ENCODE measurements at places on chromosomes 4 and X.

DNA sequence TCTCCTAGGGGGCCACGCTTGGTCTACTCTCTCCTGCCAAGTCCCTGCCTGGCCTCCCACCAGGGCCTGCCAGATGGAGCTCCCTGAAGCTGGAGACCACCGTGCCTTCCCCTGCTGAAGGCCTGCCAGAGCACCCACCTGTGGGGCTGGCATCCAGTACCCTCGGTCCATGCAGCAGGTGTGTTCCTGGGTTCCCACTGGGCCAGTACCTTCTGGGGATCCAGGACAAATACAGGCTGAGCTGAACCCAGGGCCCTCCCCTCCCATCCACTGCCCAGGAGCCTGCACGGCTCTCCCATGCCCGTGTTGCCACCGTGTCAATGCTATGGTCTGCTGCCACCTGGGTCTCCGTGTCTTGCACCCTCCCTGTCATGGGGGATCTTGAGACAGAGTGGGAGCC, 68.8 kb downstream of the ABLIM2 start:
- DNase-seq = no peak

DNA sequence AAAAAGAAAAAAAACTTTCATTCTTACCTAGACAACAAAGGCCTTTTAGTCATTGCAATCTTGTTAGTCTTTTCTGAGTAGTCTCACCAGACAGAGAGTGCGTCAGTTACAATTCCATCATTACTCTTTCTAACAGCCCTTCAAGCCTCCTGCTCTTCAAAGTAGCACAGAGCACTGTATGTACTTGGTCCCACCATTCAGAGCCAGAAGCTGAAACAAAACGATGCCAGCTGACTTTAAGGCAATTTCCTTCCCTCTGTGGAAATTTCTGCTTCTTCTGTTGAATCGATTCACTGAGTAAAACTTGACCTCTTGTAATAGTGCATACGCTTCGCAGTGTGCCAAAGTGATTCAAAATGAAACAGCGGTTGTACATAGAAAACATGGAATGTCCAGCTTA, 57.7 kb upstream of the TENM3 start:
- DNase-seq = no peak

GRCh38 chr4:90293320-90293719, 166.1 kb downstream of the CCSER1 start:
- no peak for DNase-seq

DNA sequence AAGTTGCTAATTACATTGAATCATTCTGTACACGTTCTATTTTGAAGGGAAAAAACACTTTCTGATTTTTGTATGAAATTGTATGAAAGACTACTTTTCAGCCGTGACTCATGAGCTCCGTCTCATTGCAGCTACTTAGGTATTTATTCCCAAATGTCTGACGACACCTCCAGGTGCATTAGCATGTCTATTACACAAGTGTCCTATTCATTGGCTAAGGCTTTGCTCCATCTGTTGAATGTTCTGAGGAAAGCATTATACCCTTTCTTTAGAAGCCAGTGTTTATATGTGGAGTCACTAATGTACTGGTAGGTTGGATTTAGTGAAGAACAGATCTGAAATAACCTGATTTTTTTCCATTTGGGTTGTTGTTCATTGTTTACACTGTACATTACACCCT, 51.8 kb downstream of the MAP7D3 start:
- DNase-seq = no peak

- no peak for DNase-seq
Observed at GRCh38 chrX:5916945-5917344, 311.7 kb downstream of the NLGN4X start.

DNA sequence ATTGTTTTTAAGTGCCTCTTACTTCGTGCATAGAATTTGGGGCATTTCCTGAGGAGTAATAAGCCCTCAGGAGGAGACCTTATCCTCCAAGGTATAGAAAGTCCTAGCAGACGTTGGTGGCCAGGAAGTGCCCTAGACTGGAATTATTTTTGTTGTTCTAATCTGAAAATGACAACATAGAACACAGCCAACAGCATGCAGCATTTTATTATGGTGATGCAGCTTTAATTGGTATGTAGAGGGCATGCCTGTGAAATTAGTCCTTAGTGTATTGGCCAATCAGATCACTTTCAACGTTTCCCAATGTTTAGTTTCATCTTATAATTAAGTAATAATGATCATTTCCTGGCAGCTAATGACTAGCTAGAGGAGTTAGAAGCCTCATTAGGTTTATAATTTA, 199.2 kb downstream of the SHROOM3 start:
- no peak for DNase-seq

- no peak for DNase-seq
Observed at GRCh38 chrX:30798810-30799209, 90.2 kb downstream of the TAB3 start.

- no peak for DNase-seq
Observed at GRCh38 chrX:24025741-24026403, 1.1 kb downstream of the KLHL15 start.

DNA sequence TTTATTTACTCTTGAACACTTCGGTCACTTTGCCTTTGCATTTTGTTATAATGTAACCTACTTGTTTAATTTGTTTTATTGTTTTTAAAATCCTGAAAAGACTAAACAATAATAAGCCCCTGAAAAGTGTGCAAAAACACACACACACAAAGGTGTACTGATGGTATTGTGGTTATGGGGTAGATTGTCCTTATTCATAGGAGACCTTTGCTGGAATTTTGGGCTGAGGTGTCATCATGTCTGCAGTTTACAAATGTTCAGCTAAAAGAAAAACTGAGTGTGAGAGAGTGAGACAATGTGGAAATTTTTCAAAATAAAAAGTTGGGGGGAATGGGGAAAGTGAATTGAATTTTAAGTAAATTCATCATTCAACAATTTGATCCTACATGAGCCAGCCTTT, 174.9 kb downstream of the QDPR start:
- no peak for DNase-seq

- DNase-seq = no peak
Observed at GRCh38 chr4:48664938-48665337, 115.1 kb downstream of the FRYL start.

GRCh38 chr4:55609393-55609866, 17.4 kb upstream of the PDCL2 start:
- DNase-seq = no peak

GRCh38 chrX:23504540-23504884, 162.8 kb upstream of the PRDX4 start:
- DNase-seq = no peak

GRCh38 chr4:186587416-186588018, 32.1 kb upstream of the MTNR1A start:
- peak; percentile 74 for DNase-seq

GRCh38 chrX:37672563-37672962, 13.0 kb upstream of the XK start:
- DNase-seq = no peak

DNA sequence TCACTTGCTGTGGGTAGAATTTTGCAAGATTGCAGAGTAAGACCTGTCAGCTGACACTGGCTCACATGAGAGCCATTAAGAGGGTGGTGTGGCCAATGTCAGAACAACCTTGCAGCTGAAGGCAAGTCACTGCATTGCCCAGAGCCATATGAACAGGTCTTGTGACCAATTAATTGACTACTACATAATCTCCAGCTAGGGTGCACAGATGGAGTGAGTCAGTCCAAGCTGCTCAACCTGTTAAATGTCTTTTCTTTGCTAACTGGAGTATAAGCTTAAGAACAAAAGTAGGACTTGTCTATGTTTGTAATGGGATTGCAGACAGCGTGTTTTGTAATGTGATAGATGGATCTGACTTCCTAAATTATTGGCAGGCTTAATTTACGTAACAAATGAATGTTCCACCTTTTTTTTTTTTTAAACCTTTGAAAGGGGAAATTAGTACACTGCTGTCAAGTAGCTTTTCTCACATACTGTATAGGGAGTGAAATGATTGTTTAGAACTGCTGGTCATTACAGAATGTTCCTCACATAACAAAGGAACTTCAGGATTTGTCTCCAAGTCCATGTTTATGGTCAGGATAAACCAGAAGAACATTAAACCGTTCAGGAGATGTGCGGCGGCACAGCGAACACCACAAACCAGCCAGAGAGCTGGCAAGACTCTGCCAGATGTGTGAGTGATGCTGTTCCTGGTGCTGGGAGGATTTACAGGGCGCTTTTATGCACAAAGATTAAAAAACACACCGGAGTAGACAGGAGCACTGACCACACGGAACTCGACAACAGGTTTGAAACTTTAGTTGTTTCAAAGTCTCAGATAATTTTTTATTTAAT, 37.0 kb downstream of the FNIP2 start:
- DNase-seq = no peak

DNA sequence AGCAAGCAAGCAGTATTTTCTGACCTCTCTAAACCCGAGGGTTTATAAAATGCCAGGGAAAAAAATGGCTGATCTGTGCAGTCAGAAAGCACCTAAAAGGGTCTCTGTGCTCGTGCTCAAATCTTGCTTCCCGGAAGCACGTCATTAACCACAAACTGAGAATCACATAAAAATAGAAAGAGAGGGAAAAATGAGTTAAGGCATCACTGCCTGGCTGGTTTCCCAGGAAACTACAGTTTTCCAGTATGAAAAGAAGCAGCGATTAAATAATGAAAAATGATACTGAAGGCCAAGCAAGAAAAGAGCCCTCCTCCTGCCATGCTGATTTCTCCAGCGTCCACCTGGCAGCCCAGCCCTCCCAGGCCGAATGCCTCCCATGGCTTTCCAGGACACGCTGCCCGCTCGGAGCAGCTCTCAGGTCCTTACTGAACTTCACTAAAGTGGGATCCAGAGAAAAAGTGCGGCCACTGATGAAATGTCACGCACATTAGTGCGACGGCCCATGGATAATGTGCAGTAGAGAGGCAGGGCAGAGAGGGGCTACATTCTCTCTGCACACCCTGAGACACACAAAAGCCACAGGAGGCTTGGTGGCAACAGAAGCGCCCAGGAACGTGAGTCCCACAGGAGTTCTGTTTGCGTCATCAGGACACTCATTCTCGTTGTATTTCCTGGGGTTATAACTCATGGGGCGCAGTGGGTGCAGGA, 80.4 kb downstream of the WFS1 start:
- no peak for DNase-seq

GRCh38 chr4:135238940-135239339, 1037.4 kb upstream of the PABPC4L start:
- no peak for DNase-seq

GRCh38 chrX:50905334-50905733, 5.2 kb upstream of the BMP15 start:
- no peak for DNase-seq

- no peak for DNase-seq
Observed at GRCh38 chr4:123364906-123365305, 31.7 kb upstream of the SPRY1 start.

DNA sequence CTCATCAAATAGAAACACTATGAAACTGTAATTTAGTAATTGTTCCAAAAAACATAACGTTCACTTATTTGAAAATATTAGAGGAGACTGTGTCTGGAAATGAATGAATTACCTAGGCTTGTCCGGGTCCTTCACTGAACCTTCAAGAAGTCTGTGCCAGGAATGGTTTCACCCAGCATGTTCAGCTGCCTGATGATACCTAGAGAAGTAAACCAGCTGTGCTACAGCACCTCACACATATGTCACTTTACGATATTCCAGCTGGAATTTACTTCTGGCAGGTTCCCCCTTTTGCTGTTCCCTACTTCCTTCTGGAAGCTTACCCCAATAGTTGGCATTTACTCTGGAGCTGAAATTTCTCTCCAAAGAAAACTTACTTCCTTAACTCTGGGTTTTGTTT, 906.5 kb downstream of the FAT4 start:
- no peak for DNase-seq

DNA sequence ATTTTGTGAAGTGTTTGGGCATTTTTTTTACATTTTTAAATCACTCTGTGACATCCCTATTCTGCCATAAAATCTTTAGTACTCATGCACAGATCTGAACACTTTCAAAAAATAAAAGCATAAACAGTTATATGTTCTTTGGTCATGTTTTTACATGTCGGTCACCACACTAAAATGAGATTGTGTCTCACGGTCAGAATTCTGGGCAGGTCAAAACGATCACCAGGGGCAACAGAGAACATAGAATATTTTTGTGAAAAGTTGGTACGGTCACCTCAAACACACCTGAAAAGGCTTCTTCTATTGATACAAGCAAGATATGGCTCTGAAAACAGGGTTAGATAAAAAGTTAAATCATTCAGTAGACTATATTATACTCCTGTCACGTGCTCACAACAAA, 189.1 kb downstream of the PDGFC start:
- no peak for DNase-seq

DNA sequence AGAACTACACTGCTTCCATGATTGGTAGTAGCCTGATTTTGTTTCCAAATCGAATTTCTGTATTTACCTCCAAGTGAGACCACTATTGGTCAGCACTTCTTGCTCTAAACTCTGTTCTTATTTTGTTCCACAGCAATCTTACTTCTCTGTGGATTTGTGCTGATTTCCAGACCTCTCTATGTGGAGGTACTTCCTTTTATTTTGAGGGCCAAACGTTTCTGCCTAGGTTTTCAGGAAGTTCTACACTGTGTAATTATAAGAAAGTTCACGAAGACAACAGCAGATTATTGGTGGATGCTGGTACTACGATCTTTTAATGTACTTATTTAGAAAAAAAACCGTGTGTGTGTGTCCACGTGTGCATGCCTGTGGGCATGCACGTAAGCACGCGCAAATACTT, 46.7 kb downstream of the DTHD1 start:
- DNase-seq = no peak

GRCh38 chrX:150049647-150050046, 111.4 kb upstream of the EOLA2 start:
- no peak for DNase-seq

- no peak for DNase-seq
Observed at GRCh38 chr4:75484190-75484589, 30.0 kb downstream of the RCHY1 start.

Measured in activated CD4-positive, alpha-beta T cell treated with anti-CD3 and anti-CD28 coated beads, Interleukin-2, amount 50 U/mL, for 48 hours (primary cell).